GM23338 (cell line): ENCODE measurements at places on chromosomes 12 and 14.

DNA sequence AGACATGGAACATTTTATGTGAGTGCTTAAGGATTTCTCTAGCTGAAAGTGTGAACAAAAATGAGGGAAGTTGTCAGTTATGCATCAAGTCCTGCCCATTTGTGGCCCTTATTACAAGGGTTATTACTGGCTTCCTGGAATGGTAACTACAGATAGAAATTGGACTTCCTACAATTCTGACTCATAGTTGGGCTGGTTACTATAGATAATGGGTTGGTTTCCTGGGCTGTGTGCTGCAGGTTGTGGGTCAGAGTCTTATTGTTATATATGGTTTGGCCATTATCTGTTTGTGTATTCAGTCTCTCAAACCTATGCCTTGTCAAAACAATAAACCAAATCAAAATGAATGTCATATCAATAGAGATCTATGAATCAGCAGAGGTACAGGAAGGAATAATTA is 313.7 kb downstream of the ADAMTS20 start:
- no peaks in the 10 kb centered on the region for H3K27me3 ChIP-seq
- H3K4me1 ChIP-seq: peaks cover 7% of the 10 kb centered on the region
- no peak overlapping the region for H3K4me3 ChIP-seq
- no peaks in the 10 kb centered on the region for H3K36me3 ChIP-seq
- H3K27ac ChIP-seq: no peak overlapping the region
- no peak for DNase-seq

GRCh38 chr14:41062826-41063225 is 543.9 kb upstream of the LRFN5 start:
- H3K4me3 ChIP-seq: no peak overlapping the region
- H3K27me3 ChIP-seq: no peaks in the 10 kb centered on the region
- DNase-seq: no peak

DNA sequence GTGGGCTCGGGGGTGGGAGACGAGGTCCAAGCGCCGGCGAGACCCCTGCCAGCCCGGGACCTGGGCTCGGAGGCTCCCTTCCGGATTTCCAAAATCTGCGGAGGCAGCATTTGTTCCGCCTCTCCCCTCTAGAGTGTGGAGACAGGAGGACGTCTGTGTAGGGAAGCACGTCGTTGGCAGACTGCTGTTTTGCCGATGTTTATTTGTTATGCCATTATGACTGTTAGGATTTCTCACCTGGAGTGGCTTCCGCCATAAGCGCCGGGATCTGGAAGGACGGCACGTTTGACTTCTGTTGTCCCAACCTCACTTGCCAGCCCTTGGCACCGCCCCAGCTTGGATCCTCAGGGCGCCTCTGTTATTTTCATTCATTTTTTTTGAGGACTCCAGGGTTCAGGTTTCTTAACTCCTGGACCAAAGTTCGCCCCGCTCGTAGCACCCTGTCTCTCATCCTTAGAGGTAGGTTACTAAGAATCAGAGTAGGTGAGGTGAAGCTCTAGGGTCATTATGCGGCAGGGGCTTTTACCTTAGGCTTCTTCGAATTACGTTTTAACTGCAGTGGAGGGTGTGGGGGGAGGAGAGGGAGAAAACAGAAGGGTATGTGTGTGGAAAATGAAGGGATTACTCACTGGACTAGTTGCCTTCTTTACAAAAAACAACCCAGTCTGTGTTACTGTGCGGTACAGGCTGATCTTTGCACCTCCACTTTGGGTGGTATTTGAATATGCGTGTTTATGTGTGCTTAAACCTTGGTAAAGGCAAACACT is 547 bp upstream of the PYGL start:
- peak overlapping the region; percentile 59; the same call in 1 of the 2 replicates for H3K27ac ChIP-seq
- H3K4me3 ChIP-seq: peak overlapping the region; percentile 77
- no peak for DNase-seq
- H3K4me1 ChIP-seq: peaks cover 11% of the 10 kb centered on the region

DNA sequence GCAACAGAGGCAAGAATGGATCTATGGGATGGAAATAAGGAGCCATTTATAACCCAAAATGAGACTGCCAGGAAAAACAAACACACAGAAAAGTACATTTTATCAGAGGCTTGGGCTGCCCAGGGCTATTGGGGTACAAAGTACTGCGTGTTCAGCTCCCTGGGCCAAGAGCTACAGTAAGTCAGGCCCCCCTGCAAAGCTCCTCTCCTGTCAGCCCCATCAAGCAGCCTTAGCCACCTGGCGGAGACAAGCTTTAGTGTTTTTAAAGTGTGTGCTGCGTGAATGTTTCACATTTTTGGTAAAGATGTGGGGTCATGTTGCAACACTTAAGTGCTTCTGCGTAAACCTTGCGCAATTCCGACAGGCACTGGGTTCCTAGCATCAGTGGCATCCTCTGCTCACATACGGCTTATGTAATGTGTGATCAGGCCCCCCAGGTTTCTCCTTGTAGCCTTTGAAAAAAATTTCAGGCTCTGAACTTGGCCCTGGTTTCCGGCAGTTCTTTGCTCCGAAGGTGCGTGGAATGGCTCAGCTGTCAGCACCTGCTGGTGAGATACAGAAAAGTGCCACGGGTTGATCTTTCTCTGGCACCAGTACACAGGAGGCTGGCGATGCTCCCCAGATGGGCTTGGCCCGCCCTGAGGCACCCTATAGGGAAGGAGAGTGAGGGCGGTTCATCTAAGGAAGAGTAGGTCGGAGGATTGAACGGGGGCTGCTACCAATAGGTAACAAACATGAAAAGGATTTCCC is 198.7 kb upstream of the EEA1 start:
- no peak overlapping the region for H3K27ac ChIP-seq
- H3K4me3 ChIP-seq: no peak overlapping the region
- DNase-seq: peak; percentile 69
- no peaks in the 10 kb centered on the region for H3K27me3 ChIP-seq
- H3K4me1 ChIP-seq: 0 out of 2 replicates have a peak, but pooled peaks cover 3% of the 10 kb centered on the region

- 0 out of 2 replicates have a peak overlapping the region, but pooled peaks have one; percentile 21 for H3K27ac ChIP-seq
- peak overlapping the region; percentile 55 for H3K4me3 ChIP-seq
- no peaks in the 10 kb centered on the region for H3K27me3 ChIP-seq
Measured at GRCh38 chr14:61188978-61189808, 91.9 kb downstream of the TMEM30B start.

DNA sequence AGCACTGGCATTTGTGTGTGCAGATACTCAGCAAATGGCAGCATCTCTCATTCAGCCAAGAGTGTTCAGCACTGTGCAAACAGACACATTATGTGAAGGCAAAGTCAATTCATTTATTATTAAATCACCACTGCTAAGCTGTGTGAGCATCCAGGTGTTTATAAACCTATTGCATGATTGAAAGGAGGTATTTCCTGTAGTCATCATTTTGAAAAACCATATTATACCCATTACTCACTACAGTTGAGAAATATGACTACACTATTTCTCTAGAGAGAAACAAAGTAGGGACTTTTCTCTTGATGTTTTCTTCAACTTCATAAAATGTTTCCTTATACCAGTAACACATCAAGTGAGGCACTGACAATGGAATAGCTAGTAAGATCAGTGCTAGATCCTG is 13.7 kb downstream of the SPX start:
- H3K27me3 ChIP-seq: no peaks in the 10 kb centered on the region
- no peak overlapping the region for H3K4me3 ChIP-seq
- no peaks in the 10 kb centered on the region for H3K4me1 ChIP-seq
- H3K27ac ChIP-seq: no peak overlapping the region
- no peaks in the 10 kb centered on the region for H3K36me3 ChIP-seq
- no peak for DNase-seq

- DNase-seq: no peak
- H3K4me1 ChIP-seq: no peaks in the 10 kb centered on the region
- peaks cover 7% of the 10 kb centered on the region; the same call in 1 of the 2 replicates for H3K36me3 ChIP-seq
- H3K4me3 ChIP-seq: no peak overlapping the region
Measured at GRCh38 chr12:95085612-95086011, 12.2 kb upstream of the NR2C1 start.
